Mesothelial cell of epicardium (in vitro differentiated cells): ENCODE measurements at places on chromosomes 12 and 14. TPM values are rescaled to one million over a fixed set of nuclear protein-coding genes. Genes with fewer than 3 reads are reported as not detected.

- H3K27ac ChIP-seq: no peak overlapping the region
- H3K4me3 ChIP-seq: no peak overlapping the region
- DNase-seq: no peak
- H3K4me1 ChIP-seq: peaks cover 13% of the 10 kb centered on the region
- H3K36me3 ChIP-seq: no peaks in the 10 kb centered on the region
These were observed 14.2 kb downstream of the NOXRED1 start for GRCh38 chr14:77409131-77409533.

- DNase-seq: no peak
- no peak overlapping the region for H3K27ac ChIP-seq
- no peaks in the 10 kb centered on the region for H3K27me3 ChIP-seq
- H3K36me3 ChIP-seq: peaks cover 28% of the 10 kb centered on the region
- H3K4me1 ChIP-seq: peaks cover 19% of the 10 kb centered on the region
These were observed 3.8 kb downstream of the PSMB5 start for GRCh38 chr14:23030936-23031335.

DNA sequence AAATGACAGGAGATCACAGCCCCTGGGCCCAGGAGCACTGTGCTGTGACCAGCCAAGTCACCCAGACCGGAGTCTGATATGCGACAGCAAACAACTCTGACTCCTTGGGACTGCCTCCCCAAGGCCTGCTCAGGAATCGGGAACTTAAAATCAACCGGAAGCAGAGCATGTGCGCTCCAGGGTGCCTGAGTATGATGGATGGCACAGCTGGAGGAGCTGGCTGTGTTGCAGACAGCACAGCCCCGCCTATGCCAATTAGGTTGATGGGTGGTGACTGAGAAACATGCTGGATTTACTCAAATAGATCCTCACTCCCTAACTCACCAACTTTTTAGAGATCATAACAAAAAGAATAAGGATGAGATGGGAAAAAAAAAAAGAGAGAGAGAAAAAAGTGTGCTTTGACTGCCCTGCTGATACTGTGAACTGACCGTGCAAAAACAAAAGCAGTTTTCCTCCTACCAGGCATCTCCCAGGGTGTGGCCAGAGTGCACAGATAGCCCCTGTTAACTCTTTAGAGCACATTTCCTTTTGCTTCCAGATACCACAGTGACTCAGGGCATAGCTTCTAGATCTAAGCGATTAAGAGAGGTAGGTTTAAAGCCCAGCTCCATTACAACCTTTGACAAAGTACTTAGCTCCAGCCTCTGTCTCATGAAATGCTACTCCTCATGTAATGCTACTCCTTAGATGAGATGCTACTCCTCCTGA is 27.4 kb upstream of the STON2 start:
- H3K27me3 ChIP-seq: no peaks in the 10 kb centered on the region
- no peaks in the 10 kb centered on the region for H3K36me3 ChIP-seq
- H3K27ac ChIP-seq: no peak overlapping the region
- H3K4me1 ChIP-seq: peaks cover 15% of the 10 kb centered on the region
- no peak for DNase-seq

DNA sequence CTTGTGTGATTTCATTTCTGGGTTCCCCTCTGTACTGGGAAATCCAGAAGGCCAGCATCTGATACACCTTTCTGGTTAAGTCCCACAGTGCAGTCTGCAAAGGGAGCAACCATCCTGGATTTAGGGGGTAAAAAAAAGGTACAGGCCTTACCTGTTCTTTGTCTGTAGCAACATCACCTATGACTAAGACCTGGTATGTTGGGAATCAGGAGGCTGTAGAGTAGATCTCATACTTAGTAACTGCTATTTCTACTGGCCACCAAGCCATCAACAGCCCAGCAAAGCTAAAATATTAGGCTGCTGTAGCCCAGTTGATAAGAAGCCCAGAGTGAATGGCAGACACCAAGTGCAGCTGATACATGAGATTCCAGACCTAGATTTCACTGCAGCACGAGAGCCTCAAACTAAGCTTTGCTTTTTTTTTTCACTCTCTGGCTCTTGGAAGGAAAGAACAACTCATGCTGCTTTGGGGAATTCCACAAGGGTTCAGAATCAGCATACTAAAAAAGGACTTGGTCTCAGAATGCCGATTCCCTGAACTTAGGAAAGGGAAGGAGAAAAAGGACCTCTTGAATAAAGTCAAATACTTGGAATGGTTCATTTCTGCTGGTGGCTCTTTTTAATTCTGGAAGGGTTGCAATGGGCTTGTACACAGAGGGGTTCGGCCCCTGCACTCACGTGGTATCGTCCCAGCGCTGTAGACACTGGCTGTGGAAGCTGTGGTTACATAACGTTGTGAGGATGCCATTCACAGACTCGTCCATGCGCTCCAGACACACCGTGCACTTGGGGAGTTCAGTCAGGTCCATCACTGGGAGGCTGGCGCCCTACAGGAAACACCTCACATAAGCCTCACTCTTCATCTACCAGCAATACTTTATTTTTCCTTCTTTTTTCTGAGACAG is 20.5 kb downstream of the BRAP start:
- H3K4me3 ChIP-seq: no peak overlapping the region
- DNase-seq: no peak
- H3K27me3 ChIP-seq: no peaks in the 10 kb centered on the region
- peaks cover 23% of the 10 kb centered on the region for H3K36me3 ChIP-seq
- no peak overlapping the region for H3K27ac ChIP-seq
- no peaks in the 10 kb centered on the region for H3K4me1 ChIP-seq

RASAL1 gene
- total RNA-seq: 0.61 to 1.2 TPM (median 0.65 TPM) in 3 replicates

DYRK2 gene
- total RNA-seq: 53.7 to 54.6 TPM (median 53.7 TPM) in 3 replicates

FOXN4 gene
- total RNA-seq: 0.11 TPM in 1 of 3 replicates, not detected in the others
